Activated T-helper 9 cell treated with anti-CD3 and anti-CD28 coated beads, Interleukin-2, amount 50 U/mL, for 16 hours (primary cell): ENCODE measurements at places on chromosomes 2 and 18.
A peak's percentile ranks its signal among the peaks of the same experiment; 100 is the strongest.

DNA sequence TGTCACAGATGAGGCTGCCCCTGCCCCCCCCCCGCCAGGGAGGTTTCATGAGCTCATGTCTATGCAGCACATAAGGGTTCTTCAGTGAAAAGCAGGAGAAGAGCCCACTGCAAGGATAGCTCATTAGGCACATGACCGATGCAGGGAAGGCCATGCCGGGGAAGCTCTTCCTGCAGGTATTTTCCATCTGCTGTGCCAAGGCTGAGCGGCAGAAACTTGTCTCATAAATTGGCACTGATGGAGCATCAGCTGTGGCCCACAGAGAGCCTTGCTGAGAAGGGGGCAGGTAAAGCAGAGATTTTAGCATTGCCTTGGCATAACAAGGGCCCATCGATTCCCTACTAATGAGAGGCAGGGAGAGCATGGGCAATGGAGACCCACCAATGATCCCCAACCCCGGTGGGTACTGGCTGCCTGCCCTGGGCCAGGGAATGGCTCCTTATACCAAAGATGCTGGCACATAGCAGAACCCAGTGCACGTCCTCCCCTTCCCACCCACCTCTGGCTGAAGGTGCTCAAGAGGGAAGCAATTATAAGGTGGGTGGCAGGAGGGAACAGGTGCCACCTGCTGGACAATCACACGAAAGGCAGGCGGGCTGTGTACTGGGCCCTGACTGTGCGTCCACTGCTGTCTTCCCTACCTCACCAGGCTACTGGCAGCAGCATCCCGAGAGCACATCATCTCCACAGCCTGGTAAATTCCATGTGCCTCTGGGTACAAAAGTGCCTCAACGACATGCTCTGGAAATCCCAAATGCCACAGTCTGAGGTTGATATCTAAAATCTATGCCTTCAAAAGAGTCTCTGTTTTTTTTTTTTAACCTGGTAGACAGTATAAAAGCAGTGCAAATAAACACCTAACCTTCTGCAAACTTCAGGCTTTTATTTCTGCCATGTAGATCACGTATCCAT is 41.4 kb downstream of the STEAP3 start:
- DNase-seq: no peak

DNA sequence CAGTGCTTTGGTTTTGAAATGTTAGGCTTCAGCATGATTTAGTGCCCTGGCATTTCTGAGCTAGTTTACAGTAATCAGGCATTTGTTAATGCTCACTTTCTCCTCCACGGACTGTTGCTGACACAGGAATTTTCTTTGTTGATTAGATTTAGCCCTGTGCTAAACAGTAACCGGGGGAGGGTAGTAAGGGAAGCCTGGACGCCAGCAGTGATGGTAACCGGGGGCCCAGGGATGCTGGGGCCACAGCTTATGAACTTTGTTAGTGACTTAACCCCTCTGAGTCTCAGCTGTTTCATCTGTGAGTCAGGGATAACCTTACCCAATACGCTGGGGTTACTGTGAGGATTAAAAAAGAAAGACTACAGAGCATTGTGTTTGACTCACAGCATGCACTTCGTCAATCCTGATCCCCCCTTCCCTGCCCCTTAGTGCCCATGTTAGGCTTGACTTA is 33.5 kb downstream of the KLHL29 start:
- no peak for DNase-seq

DNA sequence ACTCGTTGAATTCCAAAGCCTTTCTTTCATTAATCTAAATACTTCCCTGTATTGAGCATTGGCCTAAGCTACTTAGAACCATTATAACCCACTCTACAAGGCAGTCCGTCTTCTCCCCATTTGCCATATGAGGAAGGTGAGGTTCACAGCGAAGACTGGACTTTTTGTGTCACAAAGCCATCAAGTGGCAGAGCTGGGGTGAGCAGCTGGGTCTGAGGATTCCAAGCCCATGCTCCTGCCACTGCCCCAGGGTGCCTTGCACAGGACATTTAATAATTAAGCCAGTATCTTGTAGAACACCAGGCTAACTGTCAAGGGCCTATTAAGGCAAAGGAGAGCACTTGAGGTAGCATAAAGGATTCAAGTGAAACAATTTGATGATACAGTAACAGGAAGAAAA is 68.8 kb upstream of the ZNF397 start:
- no peak for DNase-seq

DNA sequence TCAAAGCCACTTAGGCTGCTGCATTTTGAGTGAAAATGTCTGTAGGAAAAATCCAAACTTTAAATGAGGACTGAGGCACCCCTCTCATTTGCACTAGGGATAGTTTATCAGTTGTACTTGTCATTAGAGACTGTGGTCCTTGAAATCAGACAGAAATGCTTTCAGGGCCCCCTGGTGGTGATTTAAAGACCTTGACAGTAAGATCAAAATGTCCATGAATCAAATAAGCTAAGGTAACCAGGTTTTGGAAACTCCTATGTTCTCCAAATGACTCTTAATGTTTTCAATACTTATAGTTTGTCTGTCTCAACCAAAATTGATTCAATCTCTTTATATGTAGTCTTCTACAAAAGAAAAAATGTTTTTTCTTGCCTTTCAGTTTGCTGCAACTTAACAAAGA is 28.8 kb upstream of the DDX18 start:
- DNase-seq: no peak

DNA sequence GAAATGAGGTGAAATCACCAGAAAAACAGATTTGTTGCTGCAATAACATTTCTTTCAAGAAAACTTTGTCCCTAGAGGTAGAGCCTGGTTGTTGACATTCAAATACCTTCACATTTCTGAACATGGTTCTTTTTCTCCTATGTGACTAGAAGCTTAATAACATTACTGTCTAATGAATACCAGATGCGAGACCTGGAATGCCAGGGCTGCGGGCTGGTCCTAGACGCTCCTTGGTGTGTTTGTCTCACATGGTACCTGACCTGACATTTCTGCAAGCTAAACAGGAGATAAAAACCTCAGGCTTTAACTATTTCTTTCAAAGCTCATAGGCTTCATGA is 38.5 kb downstream of the ACKR3 start:
- no peak for DNase-seq

GRCh38 chr18:23593720-23594119 is 7.4 kb upstream of the NPC1 start:
- DNase-seq: no peak

DNA sequence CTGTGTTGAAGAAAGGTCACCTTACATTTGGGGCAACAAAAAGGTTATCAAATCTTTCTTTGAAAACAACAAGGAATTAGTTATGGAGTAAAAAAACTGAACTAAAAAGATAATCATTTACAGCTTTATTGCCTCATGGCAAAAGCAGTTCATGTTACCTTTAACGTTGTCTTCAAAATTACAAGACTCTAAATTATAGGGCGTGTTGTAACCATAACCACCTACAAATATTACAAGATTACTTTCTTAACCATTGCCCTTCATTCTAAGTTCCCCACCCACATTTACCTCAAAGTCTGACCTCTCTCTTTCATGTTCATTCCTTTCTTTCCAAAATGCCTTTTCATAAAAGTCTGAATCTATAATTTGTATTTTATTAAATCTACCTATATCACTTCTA is 74.6 kb upstream of the LRATD1 start:
- no peak for DNase-seq

DNA sequence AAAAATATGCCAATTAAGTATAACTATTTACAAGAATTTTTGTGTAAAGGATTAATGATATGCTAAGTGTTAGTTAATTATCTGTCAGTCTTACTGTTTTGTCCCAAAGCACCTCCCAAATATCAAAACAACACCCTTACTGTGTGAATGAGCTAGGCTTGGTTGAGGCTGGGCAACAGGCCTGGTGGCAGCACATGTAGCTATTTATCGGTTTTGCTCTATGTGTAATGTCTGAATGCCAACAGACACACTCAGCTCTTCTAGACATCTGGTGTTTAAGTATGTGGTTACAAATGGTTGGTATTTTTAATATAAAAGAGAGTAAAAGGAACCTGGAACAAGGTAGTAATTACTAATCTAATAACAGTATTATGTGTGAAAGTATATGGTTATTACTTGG is 175.3 kb downstream of the RAB3GAP1 start:
- DNase-seq: no peak

- DNase-seq: no peak
Observed at GRCh38 chr2:56754627-56755026, 570.8 kb downstream of the CCDC85A start.

GRCh38 chr2:16058256-16058655 is 117.9 kb downstream of the MYCN start:
- DNase-seq: no peak

DNA sequence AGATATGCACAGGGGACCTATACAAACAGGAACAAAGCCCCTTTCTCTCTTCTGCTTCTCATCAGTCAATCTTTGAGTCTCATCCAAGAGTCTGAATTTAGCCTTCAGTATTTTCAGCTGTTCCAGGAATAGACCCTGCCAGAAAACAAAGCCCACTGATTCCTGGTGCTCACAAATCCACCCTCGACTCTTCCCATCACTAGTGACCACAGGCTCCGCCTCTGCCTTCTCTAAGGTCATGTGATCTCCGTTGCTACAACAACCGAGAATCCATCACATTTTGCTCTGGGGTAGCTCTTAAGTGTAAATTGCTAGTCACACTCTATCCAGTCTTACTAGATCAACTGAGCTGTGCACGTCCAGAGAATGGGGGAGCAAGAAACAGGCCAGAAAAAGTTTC is 46.4 kb upstream of the SPTBN1 start:
- DNase-seq: no peak

- no peak for DNase-seq
Observed at GRCh38 chr2:172969166-172969565, 106.5 kb upstream of the MAP3K20 start.

DNA sequence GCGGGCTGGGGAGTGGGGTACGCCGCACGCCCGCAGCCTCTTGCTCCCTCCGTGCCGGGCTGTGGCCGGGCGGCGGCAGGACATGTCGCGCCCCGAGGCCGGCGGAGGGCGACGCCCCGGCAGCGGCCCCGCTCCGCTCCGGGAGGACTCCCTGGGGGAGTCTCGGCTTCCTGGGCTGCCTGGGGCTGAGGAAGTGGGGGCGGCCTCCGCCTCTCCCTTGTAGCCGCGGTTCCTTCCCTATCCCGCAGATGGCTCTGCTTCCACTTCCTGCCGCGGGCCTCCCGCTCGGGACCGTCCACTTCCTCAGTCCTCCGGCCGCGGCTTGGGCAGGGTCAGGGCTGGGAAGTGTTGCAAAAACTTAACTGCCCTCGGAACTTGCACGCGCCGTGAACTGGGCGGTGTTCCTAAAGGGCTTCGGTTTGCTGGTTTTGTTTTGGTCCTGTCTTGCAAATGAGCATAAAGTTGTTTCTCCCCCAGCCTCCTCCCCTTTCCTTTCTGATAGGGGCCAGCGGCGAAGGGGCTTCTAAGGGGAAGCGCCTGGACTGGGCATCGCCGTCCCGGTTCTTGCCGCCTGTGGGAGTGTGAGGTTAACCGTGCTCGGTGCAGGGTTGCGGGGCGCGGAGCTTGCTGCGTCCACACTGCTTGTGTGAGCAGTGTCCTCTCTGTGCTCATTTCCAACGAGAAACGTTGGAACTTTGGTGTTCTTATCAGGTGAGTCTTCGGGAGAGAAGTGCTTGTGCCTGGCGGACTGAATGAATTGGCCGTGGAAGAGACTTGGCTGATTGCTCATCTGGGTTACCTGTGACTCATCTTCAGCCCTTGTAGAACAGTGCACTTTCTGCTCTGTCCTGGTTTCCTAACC is 600 bp downstream of the RALB start:
- DNase-seq: peak; percentile 19

DNA sequence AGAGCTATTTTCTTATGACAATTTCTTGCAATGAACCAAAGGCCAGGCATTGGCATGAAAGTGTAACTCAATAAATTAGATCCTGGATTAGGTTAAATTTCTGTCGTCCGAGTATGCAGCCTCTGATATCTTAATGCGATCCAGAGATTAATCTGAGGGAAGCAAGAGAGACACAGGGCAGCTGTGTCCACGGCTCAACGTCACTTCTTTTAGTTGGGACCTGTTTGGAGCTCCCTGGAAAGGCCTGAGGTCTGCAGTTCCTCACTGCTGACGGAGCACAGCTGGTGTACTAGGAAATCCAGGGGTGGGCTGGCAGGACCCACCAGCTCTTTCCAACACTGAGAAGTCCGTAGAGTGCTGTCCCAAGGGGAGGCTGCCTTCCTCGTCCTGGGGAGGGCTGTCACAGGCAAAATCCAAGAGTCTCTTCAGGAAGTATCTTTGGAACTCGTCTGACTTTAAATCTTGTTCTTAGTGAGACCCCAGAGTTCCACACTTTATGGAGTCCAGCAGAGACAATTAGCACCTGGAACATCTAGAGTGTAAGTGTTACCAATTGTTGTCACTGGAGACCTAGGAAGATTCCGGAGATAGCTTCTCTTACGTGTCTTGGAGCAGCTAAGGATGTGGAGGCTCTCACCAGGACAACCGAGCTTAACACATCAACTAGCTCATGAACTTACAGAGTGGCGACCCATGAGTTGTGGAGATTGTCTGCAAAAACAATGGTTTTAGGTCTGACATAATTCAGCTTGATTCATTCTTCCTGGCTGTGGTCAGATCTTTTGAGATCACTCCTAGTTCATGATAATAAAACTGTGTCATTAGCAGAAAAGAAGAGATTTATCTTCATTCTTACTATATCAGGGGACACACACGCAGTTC is 173.7 kb downstream of the ACKR3 start:
- DNase-seq: no peak

GRCh38 chr2:148026573-148026972 is 5.7 kb downstream of the MBD5 start:
- DNase-seq: no peak

DNA sequence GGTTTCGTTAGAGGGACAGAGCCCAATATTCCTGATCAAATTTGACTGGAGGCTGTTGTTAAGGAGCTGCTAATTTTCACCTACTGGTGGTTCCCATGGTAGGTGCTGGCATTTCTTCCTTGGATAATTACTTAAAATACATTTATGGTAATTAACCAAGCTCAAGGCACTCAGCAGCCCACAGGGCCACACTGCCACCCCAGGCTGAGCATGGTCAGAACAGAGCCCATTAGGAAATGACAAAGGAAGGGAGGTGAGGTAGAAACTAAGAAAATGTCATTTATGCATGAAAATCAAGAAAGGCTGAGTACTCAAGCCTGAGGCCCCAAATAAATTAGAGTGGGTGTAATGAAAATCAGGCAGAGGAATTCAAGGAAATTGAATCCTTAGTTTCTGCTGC is 510.2 kb upstream of the GYPC start:
- no peak for DNase-seq
